Activated CD4-positive, alpha-beta T cell treated with anti-CD3 and anti-CD28 coated beads, Interleukin-10, Interleukin-2, amounts not matched to agents 100 ng/mL and 50 ng/mL, durations not matched to agents 16 hours and 8 hours (primary cell): ENCODE measurements at places on chromosomes 11 and 22.
A peak's percentile ranks its signal among the peaks of the same experiment; 100 is the strongest.

GRCh38 chr11:132610791-132611190 lies 921.5 kb downstream of the OPCML start:
- no peak for DNase-seq

- DNase-seq = peak; percentile 19
Observed at GRCh38 chr11:81959341-81959740, 774.3 kb downstream of the FAM181B start.

DNA sequence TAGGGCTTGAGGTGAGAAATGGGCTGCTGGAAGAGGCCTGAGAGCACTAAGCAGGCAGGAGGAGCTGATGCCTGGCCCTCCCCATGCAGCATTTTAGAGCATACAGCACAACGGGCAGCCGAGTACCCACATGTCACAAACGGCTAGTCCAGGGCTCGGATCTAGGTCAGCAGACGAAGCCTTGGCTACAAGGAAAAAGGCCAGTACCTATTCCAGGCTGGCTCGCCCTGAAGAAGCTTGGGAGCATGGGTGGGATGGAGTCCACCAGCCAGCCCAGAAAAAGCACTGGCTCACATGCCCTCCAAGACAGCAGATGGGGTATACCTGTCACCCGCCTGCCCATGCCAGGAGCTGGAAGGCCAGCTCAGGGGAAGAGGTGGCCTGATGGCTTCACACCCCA lies 9.6 kb downstream of the UFD1 start:
- DNase-seq = no peak

DNA sequence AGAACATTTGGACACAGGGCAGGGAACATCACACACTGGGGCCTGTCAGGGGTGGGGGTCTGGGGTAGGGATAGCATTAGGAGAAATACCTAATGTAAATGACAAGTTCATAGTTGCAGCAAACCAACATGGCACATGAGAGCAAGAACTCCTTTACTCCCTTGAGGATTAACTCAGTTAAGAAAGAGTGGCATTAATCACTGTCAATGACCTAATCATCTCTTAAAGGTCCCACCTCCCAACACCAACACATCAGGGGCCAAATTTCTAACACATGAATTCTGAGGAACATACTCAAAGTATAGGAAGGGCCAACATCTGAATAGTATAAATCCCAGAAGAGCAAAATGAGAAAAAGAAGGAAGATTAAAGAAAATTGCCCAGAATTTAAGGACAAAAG lies 272.9 kb downstream of the SWAP70 start:
- no peak for DNase-seq

- DNase-seq = no peak
Observed at GRCh38 chr11:81211050-81211449, 1522.6 kb downstream of the FAM181B start.
